ENCODE measurements at places on chromosomes 16 and 17.
A peak's percentile ranks its signal among the peaks of the same experiment; 100 is the strongest.

DNA sequence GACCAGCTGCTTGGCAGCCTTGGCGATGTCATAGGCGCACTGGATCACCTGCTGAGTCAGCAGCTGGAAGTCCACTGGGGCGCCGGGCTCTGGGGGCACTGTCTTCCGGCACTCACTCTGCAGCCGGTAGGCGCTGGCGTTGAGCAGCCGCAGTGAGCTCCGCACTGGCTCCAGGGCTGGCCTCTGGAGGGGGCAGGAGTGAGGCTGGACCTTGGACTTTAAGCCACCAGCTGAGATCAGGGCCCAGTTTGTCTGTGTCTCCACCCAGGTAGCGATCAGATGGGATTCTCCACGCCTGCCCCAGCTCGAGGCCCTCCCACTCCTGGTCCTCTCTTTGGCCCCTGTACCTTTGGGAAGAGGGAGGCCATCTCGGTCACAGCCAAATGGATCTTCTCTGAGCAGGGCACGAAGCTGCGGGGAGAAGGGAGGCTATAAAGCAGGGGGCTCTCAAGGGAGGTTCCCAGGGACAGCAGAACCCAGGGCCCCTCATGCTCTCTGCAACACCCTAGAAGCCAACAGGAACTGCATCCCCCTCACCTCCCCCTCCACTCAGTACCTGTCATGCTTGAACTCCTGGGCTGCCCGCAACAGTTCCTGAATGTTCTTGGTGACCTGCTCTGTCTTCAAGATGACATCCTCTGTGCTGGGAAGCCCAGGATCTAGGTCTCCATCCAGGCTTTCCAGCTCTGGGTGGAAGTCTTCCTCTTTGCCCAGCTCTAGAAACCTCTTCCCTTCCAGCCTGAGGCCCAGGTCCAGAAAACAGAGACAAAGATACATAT is 6.4 kb downstream of the TP53I13 start:
- no peak for DNase-seq

- DNase-seq, result no peak
Observed at GRCh38 chr16:73026754-73027684, 20.9 kb downstream of the ZFHX3 start.

DNA sequence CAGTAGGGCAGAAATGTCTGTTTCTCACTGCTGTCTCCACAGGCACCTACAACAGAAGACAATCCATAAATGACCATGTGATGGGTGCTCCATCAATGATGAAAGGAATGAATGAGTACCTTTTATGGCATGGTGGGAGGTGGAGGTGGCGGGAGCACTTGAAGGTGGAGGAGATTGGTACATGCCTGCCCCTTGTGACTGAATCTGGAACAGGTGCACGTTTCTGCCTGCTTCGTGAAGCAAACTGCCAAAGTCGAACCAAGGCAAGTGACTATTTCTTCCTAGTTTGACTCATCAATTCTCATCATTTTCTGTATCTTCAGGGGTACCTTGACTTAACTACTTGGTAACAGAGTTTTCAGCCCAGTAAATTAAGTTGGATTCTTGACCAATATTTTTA is 25.4 kb downstream of the CDRT15 start:
- DNase-seq, result no peak

GRCh38 chr17:44220213-44221083 is 973 bp upstream of the UBTF start:
- peak; percentile 70 for DNase-seq

- DNase-seq, result no peak
Observed at GRCh38 chr16:359067-359763, 6.7 kb upstream of the AXIN1 start.
